ENCODE measurements at places on chromosomes 16 and 17.

DNA sequence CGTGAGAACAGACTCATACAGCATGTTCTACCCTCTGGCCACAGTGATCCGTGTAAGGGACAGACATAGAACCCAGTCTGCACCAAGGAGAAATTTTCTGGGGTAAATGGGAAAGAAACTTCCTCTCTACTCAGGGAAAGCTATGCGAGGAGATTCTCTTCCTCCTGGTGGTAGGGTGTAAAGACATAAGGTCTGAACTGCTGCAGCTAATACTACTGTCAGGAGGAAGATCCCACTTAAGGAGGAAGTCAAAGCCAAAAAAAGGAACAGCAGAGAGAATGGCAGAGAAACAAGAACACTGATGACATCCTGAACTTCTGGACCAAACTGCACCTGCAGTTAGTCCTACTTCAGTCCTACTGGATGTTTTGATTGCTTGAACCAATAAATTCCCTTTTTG, 7.1 kb upstream of the TM4SF5 start:
- no peak for DNase-seq

DNA sequence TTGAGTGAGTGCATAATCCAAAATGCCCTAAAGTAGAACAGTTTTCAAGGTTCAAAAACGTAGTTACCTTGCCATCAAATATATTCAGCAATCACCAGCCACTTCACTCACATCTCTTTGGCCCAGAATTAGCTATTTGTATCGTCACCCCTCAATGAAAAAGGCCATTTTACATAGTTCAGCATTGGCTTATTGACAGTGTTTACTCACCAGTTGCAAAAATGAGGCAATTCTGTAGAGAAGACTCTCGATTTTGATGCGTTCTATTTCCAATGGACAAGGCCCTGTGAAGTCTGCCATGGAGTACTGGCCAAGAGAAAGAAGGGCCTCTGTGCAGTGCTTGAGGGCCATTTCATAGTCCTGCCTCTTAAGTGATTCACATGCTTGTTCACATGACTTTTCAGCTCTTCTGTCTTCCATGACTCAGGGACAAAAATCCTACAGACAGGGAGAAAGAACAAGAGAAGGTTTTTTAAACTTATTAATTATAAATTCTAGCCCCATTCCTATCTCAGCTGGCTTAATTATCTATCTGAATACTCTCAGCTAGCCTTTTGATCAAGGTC, 26.5 kb downstream of the HELZ start:
- no peak for DNase-seq

DNA sequence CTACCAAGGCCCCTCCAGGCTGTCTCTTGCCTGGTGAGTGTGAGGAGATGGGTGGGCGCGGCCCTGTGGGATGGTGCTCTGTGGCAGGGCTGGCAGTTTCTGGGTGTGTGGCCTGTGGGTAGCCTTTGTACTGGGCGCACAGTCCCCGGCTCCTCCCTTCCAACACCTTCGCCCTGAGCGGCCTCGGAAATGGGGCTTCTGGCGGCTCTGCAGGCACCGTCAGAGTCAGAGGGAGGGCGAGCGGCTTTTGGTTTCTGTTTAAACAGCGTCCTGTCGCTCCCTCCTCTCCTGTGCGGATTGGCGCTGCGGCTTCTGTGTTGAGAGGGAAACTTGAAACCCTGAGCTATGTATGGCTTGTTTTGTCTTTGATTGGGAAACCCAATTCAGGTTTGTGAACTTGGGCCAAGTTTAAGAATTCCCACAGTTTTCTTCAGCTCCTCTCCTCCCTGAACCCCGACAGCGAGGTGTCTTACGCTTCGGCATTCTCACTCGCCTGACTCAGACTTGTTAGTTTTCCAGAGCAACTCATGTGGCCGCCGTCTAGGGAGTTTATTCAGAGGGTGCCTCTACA, 8.3 kb upstream of the ZNF750 start:
- peak; percentile 53 for DNase-seq

DNA sequence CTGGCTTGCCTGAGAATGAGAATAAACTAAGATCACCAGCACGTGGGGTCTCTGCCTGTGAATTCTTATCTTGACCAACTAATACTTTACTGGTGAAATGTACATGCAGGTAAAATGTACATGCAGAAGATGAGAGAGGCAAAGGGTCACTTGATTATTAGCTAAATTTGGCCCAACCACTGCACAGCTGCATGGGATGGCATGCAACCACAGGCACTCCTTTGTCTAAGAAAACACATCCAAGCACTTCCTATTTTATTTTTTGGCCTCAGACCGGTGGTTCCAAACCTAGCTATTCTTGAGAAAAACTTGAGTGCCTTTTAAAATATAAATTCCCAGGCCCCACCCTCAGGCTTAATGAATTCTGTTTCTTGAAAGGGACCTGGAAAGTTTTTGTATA, 77.9 kb downstream of the SYCE1L start:
- DNase-seq: no peak

GRCh38 chr17:50865060-50865867, 890 bp downstream of the TOB1 start:
- peak; percentile 4 for DNase-seq

- no peak for DNase-seq
Observed at GRCh38 chr16:78129349-78129748, 29.9 kb downstream of the WWOX start.

DNA sequence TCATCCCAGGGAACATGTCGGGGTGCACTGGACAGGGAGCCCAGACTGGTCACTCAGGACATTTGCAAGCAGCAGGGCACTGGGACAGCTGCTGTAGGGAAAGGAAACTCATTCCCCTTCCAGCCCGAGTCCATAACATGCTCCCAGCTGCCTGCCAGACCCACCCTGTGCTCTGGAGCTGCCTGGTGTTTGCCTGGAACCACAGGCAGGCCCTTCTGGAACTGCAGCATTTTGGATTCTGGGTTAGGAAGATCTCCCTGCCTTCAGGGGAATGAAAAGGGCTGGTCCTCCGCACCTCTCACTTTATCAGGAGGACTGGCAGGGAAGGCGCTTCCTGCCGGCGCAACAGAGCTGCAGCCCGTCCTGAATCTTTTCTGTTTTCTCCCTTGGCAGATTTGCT, 41.2 kb downstream of the MEAK7 start:
- DNase-seq: no peak

DNA sequence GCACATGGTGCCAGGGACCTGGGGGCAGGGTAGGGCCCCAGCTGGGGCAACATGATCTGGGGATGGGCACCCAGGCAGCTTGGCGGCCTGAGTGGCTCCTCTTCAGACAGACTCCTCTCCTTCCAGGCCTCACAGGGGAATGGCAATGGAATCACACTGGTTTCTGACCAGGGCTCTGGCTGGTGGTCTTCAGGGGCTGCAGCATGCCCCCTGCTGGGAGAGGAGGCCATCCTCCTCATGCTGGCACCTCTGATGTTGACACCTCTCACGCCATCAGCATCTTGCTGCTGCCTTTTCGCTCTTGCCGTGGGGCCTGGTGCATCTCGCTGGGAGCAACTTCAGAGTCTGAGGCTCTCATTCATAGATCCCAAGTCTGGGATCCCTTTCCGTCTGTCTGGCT, 11.2 kb upstream of the GFOD2 start:
- no peak for DNase-seq

DNA sequence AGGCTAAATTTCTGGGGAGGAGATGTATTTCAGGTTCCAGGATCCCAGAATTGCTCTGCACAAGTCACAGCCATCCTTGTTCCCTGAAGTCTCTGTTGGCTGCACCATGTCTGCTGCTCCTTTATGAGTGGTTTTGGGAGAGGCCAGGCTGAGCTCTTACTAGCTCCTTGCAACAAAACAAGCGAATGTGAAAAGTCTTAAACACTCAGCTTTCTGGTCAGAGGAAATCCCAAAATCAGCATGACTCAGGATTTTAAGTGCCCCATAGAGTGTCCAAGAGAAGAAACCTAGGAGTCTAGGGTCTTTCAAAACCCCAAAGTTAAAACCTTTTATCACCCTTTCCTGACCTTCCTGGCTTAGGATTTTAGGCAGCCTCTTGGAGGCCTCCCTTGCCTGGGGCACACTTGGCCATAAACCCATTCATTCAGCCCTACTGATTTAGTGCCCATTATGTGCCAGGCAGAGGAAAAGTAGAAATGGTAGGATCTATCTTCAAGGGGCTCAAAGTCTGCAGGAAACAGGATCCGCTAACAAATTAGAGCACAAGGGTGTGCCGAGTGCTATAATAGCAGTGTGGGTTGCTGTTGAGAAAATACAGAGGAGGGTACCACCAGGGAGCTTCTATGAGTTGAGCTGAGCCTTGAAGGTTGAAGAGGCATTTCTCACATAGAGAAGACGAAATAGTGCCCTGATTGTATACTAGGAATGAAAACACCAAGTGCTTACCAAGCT, 36.9 kb downstream of the SOST start:
- no peak for DNase-seq

GRCh38 chr17:44733753-44734152, 25.0 kb upstream of the ADAM11 start:
- DNase-seq: no peak

DNA sequence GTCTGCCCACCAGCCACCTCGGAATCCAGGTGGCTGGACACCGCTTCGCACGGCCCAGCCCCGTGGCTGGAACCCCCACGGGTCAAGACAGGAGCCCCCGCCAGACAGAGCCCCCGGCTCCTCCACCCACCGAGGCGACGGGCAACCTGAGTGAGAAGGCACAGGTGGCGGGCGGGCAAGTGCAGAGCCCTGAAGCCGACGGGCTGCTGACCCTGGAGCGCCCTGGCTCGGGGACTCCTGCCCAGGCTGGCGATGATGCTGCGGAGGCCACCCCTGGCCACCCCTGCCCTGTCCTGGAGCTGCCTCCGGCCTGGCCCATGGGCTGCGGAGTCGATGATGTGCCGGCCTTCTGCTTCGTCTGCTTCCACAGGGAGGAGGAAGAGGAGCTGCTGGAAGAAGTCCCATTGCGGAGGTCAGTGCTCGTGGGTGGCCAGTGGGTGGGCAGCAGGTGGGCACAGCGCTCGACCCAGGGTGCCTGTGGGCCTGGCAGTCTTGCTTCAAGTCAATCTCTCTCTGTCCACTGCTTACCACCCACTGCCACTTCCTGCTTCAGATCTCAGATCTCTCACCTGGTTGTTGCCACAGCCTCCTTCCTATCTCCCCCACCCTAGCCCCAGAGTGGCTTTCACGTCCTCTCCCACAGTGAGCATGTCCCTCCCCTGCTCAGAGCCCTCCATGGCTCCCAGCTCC, 33.1 kb upstream of the SBK1 start:
- DNase-seq: no peak

DNA sequence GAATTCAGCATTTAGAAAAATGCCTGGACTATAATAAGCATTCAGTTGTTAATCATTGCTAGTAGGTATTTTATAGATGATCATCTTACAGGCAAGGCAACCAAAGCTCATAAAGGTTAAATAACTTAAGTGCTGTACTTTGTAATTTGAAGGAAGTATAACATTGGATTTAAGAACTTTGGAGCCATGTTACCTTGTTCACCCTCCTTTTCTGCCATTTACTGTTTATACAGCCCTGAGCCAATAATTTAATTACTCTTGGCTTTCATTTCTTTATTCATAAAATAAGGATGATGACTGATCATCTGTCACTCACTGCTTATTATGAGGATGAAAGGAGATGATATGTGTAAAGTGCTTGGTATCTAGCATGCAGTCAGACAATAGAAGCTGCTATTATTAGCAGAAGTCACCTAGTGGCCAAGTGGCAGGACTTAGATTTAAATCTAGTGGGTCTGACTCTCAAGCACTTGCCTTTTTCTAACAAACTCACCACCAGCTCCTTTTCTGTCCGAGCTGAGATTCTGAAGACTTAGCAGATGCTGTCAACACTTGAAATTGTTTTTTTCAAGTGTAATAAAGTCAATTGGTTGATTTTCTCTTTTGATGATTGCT, 18.3 kb upstream of the DDX52 start:
- DNase-seq: no peak

DNA sequence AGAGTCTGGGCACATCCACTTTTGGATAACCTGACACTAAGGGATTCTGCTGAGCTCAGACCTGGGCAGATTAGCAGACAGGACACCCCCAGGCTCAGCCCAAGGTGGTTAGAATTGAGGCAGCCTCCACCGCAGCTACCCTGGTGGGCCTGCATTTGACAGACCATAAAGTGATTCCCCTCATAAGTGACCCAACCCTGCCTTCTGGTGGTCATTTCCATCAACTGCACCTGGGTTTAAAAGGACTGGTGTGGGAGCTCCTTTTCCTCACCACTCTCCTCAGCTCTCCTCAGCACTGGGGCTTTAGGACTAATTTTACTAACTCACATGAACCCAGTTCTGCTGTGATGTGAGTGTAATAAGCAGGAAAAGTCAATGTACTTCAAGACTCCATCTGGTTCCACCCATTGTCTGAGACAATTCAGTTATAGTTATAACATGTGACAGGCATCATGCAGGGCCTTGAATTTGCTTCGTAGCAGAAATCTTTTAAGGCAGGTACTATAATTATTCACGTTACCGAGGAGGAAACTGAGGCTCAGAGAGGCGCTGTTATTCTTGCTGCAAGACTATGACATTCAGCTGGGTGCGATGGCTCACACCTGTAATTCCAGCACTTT, 42.5 kb downstream of the MYH3 start:
- DNase-seq: peak; percentile 52

GRCh38 chr17:70166615-70167014, 2.7 kb upstream of the KCNJ2 start:
- no peak for DNase-seq

GRCh38 chr16:12340151-12340733, 363.7 kb downstream of the SNX29 start:
- DNase-seq: no peak

- no peak for DNase-seq
Observed at GRCh38 chr17:41614098-41614497, 1.5 kb upstream of the KRT16 start.

- no peak for DNase-seq
Observed at GRCh38 chr17:73480740-73481139, 163.5 kb downstream of the SDK2 start.

DNA sequence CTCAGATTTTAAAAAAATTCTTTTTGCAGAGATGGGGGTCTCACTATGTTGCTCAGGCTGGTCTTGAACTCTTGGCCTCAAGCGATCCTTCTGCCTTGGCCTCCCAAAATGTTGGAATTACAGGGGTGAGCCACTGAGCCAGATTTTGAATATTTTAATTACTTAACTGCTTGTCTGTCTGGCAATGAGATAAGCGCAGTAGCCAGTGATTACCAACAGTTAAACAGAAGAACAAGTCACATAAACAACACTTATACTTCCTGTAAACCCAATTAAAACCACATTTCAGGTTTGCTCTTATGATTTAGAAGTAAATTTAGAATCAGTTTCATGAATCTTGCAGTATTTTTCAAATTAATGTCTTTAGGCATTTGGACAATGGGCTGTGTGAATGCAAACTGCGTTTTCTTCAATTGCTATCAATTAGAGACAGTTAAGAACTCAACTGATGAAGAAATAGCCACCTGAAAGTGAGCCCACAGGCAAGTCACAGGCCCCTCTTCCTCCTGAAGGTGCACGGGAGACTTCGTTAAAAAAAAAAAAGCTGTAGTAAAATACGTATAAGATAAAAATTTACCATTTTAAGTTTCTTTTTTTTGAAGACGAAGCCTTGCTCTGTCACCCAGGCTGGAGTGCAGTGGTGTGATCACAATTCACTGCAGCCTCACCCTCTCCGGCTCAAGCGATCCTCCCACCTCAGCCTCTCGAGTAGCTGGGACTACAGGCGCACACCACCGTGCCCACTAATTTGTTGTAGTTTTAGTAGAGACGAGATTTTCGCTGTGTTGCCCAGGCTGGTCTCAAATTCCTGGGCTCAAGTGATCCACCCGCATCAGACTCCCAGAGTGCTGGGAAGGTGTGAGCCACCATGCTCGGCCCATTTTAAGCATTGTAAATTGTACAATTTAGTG, 73.0 kb downstream of the PITPNC1 start:
- DNase-seq: no peak

- DNase-seq: no peak
Observed at GRCh38 chr16:72198771-72199201, 26.8 kb upstream of the PMFBP1 start.
